ENCODE measurements at places on chromosomes 6 and 20.

GRCh38 chr20:22572023-22572422 lies 12.3 kb downstream of the FOXA2 start:
- no peak for DNase-seq

GRCh38 chr6:38589367-38589720 lies 50.4 kb downstream of the BTBD9 start:
- no peak for DNase-seq

GRCh38 chr20:8133851-8134451 lies 1.9 kb downstream of the PLCB1 start:
- DNase-seq = no peak

GRCh38 chr6:165621940-165622339 lies 41.1 kb downstream of the PDE10A start:
- DNase-seq = no peak

DNA sequence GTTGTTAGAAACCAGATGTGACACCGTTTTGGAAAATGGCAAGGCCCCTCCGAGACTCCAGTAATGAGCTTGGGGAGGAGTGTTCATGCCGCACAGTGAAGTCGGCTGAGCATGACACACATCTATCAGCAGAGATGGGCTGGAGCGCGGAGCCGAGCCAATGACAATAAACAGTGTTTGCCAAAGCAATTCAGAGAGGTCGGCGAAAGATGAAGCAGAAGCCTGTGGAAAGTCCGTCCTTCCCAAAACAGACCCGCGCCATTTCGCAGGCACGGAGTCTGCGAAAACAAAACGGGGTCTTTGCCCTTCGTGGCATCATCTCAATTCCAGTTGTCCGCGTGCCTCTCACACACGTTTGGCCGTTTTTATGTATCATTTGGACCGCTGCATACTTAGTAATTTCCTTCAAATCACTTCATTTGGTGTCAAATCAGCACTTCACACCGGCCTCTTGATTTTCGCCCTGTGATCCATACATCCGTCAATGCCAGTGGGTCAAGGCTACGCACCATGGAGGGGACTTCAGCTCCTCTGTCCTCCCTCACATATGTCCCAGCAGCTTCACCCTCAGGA lies 71.3 kb downstream of the SULF2 start:
- DNase-seq = no peak

DNA sequence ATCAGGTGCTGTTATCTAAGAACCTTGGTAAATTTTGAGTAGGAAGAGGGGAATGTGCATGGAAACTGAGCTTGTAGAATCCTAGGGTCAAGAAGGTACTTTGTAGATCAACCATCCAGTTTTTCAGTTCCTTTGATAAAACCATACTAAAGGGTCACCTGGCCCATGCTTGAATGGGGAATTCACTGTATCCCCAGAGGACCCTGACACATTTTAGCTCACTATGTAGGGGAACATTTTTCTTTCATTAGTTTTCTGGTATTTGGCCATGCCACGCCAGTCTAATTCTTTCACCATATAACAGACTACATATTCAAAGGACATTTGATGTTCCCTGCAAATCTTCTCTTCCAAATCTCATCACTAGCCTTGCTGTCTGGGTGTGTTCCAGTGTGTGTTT lies 29.9 kb downstream of the LRRC1 start:
- DNase-seq = no peak

GRCh38 chr6:15148356-15148946 lies 97.4 kb upstream of the JARID2 start:
- DNase-seq = no peak
